G401 (cell line): ENCODE measurements at places on chromosomes 7 and 10.

- DNase-seq: no peak
Measured at GRCh38 chr7:139523199-139523941, at the start of gene CLEC2L. Gene CLEC2L (plus strand): TSS chr7:139523685. CDS start chr7:139523928, 243 bp downstream.

GRCh38 chr7:158124671-158125079 is 462.9 kb downstream of the PTPRN2 start:
- DNase-seq: no peak

DNA sequence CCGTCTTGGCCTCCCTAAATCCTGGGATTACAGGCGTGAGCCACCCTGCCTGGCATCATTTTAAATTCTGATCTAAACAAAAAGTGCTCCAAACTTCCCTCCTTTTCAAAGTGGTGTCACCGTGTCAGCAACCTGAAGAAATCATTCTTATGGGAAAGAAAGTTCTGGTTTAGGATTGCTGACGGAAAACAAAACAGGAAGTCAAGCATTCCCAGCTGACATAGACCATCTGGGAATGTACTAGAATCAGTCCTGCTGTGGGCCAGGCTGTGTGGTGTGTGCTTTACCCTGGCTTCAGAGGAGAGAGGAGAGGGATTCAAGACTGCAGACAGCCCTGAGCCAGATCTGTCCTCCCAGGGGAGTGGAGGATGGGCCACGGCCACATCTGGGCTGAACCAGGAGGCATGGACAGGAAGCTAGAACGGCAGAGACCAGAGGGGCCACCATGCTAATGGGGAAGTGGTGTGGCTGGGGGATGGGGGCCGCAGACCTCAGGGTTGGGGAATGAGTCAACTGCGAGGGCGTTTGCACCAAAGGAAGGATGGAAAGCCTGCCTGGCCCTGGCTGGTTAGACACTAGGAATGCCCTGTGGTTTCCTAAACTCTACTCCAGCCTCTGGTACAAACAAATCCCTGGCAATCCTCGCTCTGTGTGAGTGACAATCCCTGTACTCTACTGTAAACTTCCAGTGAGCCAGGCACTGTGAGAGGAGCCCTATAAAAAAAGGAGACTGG is 16.7 kb upstream of the CLIP2 start:
- DNase-seq: no peak

- DNase-seq: peak; percentile 5
Measured at GRCh38 chr7:69418869-69419670, 179.2 kb upstream of the AUTS2 start.

DNA sequence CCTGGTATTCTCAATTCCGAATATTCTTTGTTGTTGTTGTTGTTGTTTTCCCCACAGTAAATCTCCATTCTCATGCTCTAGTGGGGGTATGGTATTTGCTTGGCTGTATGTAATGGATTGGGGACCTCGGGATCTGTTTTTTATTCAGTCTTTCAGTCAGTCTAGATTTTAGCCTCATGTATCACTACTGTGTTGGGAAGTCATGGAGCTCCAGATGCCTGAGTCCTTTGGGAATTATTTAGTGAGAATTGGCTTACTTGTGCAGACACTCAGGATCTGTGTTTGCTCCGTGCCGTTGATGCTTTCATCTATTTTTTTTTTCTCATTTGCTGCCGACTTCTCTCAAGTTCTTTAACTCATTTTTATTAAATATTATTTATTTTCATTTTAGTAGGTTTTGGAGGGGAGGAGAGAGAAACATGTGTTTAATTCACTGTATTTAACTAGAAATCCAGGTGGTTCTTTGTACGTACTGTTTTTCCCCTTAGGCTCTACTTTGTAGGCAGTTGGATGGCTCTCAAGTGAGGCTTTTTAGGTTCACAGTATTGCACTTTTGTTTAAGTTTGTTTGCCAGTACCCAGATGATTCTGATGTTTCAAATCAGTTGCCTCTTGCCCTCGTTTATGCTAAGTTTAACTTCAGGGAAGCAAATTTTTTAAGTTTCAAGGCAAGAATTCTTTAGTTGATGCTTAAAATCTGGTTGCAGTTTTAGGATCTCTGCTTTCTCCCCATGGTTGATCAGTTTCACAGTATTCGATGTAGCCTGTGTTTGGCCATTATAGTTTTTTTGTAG is 36.9 kb downstream of the ZNRF2 start:
- no peak for DNase-seq

- DNase-seq: no peak
Measured at GRCh38 chr7:99499371-99499720, 735 bp downstream of the ZNF394 start.

- peak; percentile 23 for DNase-seq
Measured at GRCh38 chr10:5888843-5889623, 660 bp downstream of the ANKRD16 start.

GRCh38 chr10:77873536-77874380 is 52.8 kb downstream of the DLG5 start:
- DNase-seq: no peak

GRCh38 chr7:35613150-35613549 is 81.8 kb downstream of the HERPUD2 start:
- no peak for DNase-seq

DNA sequence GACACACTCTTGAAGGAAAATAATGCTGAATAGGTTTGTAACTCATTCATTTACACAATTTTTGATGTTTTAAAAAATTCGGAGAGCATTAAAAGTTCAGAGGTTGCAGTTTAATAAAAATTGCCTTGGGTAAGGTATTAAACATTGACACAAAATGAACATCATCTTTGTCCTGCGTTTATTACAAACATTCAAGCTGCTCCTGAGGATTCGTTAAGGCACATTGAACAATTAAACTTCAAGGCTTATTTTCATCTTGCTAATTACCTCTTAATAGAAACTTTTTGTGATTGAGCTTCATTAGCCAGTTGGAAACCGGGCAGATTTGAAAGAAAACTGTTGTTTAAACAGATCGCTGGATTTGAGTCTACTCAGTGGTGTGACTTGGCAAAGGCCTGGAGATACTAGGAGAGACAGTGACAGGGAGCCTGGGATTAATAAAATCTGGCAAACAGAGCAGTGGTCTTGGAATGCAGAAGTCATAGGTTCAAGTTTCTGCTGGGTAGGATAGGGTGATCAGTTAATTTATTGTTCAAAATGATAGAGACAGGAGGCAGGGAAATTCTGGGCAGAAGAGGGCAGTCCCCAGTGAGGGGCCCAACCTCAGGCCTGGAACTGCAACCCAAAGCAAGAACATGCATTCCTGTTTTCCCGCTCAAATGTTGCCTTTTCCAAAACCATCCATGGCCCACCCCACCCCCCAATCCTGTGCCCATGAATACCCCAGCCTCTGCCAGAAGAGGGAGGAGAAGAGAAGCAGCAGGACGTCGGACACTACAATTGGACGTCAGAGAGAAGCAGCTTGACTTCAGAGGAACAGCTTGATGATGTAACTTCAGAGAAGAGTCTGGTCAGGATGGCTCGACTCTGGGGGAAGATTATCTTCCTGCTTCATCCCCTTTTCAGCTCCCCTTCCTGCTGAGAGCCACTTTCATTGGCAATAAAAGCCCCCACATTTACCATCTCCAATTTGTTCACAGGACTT is 43.5 kb upstream of the SLC35G1 start:
- DNase-seq: no peak
